ENCODE measurements at places on chromosomes 5 and 9.
A peak's percentile ranks its signal among the peaks of the same experiment; 100 is the strongest.

DNA sequence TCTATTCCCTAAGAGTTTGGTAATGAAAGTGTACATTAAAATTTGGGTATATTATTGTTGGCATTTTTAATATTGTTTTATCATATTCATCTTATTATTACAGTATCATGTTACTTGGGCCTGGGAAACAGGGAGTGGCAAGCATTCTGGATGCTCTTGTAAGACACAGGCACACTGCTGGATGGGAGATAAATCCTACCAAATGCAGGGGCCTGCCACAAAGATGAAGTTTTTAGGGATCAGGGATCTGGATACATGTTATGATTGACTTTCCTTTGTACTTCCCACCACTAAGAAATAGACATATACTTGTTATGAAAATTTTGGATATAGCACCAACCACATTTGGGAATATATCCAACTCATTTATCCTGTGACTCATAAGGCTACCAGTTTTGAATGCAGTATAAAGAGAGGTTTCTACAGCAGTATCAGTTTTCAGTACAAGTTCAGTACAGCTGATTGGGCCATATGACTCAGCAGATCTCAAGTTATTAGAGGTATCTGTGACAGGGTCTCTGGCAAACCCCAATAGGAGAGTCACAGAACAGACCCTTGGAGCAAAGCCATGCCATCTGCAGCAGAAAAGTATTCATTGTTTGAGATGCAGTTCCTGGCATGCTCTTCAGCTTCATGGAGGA, 360.1 kb downstream of the DMAC1 start:
- no peak for DNase-seq

GRCh38 chr5:22910523-22910922, 57.4 kb upstream of the CDH12 start:
- no peak for DNase-seq

DNA sequence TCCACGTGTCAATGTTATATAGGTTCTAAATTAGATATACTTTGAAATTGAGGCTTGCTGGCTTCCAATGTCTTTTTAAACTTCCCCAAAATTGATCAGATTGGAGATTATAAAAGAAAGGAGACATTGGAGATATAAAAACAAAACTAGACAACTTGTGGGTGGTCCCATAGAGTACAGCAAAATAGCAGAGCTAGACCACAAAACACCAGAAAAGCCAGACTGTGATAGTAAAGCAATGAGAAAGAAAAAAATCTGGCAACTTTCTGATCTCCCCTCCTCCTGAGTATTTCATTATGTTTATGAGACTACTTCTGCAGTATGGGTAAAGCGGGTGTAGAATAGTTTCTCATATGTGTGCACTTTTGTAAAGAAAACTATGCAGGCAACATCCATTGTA, 713.8 kb upstream of the MEF2C start:
- no peak for DNase-seq

GRCh38 chr5:161889971-161890370, 42.1 kb downstream of the GABRA1 start:
- DNase-seq: no peak

DNA sequence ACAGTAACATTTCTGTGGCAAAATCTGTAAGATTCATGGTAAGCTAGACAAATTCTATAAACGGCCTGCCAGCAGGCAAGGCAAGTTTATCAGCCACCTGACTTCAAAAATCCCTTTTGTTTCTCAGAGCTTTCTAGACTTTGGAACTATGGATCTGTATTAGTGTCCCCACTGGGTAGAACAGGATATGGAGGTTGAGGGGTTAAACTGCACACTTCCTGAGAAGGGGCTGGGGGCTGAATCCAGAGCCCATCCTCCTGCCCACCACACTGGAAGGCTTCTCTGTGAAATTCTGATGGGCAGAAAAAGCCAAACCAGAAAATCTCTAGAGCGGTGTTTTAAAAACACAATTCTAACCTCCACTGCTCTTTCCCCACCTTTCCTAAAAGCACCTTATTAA, 128.7 kb downstream of the ENTREP1 start:
- no peak for DNase-seq

- DNase-seq: peak; percentile 73
Observed at GRCh38 chr9:35116898-35117551, 1.4 kb upstream of the ATOSB start.

GRCh38 chr9:85016384-85017006, 347.0 kb downstream of the NTRK2 start:
- DNase-seq: no peak

GRCh38 chr5:145204743-145205142, 630.4 kb downstream of the PRELID2 start:
- DNase-seq: no peak

- no peak for DNase-seq
Observed at GRCh38 chr5:78756858-78757257, 108.3 kb upstream of the LHFPL2 start.

- DNase-seq: no peak
Observed at GRCh38 chr5:145999208-145999607, 62.8 kb downstream of the SH3RF2 start.

DNA sequence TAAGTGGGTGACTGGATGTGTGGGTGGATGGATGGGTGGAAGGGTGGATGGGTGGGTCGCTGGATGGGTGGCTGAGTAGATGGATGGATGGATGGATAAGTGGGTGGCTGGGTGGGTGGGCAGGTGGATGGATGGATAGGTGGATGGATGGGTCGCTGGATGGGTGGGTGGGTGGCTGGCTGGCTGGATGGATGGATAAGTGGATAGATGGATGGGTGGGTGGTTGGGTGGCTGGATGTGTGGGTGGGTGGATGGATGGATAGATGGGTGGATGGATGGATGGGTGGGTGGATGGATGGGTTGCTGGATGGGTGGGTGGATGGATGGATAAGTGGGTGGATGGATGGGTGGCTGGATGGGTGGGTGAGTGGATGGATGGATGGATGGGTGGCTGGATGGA, 27.3 kb upstream of the CEP72 start:
- DNase-seq: no peak

DNA sequence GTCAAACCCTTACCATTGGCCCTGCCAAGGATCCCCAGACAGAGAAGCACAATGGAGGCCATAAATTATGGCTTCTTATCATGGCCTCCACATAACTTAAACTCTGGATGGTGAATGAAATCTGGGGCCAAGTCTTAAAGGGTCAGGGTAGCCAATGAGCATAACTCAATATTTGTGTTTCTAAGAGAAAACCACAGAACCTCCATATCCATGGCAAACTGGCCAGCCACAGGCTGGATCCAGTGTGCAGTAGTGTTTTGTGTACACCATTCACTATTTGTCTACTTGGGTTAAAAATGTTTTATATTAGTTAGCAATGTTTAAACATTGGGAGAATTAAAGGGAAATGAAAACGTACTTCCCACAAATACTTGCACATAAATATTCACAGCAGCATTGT, 60.8 kb downstream of the CDO1 start:
- DNase-seq: no peak

DNA sequence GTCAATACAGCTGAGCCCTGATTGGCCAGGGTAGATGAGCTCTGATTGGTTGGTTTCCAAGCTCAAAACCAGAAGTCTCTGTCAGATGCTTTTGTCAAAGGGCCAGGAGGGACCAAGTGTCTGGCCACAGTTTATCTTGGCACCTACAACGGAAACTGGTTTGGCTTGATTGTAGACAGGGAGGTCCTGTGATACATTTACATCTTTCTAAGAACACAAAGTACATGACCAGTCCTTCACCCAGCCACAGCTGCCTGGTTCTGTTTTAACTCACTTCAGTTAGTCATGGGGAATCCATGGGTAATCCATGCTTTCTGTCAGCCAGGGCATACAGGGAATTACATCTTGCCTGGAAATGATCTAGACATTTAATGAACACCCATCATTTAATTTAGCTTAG, 171.2 kb downstream of the SLC12A2 start:
- no peak for DNase-seq

DNA sequence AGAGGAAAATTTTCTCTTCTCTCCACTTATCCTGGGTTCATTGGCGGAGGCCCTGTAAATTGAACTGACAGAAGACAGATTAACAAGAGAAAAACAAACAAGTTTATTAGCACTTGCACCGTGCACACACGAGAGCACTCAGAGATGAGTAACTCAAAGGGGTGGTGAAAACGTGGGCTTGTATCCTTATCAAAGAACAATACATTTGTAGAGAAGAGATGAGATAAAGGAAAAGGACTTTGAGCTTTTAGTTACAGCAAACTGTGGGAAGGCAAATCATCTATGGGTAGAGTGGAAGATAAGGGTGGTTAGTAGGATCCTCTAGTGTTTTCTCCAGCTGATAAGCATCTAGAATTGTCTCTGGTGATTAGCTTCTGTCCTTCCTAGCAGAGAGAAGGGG, 44.4 kb upstream of the ROR2 start:
- DNase-seq: no peak

DNA sequence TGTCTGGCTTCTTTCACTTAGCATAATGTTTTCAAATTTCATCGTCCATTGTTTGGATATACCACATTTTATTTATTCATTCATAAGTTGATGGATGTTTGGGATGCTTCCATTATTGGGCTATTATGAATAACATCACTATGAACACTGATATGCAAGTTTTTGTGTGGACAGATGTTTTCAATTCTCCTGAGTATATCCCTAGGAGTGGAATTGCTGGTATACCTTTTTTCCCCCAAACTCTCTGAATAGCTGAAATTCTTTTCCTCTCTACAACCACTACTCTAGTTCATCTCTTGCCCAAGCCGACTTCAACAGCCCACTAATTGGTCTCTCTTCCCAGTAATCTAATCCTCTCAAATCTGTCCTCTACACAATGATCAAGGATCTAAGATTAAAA, 4.7 kb upstream of the ZFR start:
- DNase-seq: no peak

GRCh38 chr5:110957934-110958333, 113.6 kb upstream of the TSLP start:
- no peak for DNase-seq

DNA sequence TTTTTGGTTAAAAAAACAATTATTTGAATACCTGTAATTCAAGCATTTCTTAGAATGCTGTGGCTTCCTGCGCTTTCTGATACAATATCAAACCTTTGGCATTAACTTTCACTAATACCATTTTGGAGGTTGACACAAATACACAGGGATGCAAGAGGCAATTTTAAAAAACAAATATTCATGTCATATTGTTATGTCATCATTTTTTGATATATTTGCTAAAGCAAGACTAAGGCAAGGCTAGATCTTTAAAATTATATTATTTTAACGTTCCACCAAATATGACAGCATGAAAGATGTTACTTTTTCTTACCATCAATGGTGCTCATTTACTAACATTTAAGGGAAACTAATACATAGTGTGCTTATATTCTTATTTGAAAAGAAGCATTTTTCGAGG, 93.4 kb upstream of the FSD1L start:
- DNase-seq: no peak

DNA sequence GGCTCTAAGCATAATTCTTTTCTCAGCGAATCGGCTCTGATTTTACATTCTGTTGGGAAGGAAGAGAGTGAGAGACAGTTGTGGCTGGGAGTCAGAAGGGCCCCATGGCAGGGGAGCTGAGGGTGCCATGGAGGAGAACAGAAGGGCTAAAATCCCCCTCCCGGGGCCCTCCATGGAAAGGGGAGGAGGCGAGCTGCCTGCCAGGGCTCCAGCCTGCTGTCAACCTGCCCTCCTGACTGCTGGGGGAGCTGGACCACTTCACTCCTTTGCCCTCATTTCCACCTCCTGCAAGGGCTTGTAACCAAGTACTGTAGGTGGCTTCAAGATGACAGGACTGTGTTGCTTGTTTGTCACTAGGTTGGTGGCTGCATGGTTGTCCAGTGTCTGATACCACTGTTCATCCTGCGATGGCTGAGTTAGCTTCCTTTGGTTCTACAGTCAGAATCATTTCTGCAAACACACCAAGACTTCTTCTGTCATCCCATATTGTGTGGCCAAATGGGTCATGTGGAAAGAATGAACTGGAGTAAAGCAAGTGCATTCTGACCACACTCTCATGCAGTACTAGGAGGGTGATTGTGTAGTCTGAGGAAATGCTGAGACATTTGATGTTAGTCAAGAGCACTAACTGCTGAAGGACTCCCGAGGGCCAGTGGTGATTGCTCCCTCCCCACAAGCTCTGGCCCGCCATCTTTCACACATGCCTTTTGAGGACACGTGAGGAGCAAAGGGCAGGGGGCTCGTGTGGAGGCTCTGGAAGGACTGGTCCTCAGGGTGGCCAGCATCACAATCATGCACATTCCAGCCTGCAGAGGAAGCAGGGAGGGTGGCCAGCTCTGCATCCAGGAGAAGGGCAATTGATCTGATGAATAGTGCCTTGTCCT, 307.2 kb downstream of the GADD45G start:
- DNase-seq: no peak

GRCh38 chr5:142239394-142240159, 85.2 kb downstream of the SPRY4 start:
- DNase-seq: no peak

DNA sequence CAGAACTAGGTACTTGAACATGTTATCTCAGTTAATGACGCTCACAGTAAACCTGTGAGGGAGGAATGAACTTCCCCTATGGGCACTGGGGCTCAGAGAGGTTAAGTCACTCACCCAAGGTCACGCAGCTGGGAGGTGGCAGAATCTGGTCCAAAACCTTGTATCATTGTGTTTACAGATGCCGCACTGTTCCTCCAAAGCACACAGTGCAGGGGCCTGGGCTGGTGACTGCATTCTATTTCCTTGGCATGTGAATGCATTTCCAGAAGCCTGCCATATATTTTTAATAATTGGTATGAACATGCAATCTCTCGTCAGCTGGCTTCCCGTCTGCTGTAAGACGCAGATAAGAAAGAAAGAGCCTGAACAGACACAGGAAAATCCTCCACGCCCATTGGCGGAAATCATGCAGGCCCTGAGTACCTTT, 77.0 kb upstream of the TBC1D2 start:
- no peak for DNase-seq

GRCh38 chr5:125560476-125561225, 814.2 kb upstream of the ZNF608 start:
- DNase-seq: no peak

DNA sequence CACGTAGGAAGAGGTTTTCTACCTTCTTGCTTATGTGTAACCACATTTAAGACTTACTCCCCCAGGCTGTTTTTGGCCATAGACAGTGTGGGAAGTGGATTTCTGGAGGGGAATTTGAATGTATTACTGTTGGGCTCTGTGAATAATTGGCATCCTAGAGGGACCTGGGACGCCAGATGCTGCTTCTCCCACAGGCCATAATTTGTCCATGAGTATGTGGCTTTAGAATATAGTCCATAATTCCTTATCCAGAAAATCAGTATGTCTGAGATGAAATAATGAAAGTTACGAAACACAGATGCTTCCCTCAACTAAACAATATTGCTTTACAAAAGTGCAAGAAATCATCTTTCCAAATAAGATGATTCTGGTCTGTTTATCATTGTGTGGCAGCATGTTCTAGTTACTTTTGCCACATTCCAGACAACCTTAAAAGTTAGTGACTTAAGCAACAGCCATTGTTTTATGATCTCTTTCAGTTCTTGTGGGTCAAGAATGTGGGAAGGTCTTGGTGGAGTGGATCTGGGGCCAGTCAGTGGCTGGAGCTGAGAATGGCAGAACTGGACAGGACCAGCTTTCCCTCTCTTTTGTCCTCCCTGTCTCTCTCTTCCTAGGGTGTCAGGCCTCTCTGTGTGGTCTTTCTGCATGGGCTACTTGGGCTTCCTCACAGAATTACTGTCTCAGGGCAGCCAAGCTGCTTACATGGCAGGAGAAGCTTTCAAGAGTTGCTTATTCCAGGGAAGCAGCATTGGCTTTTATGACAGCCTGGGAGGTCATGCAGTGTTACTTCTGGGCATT, 79.4 kb downstream of the FBXL7 start:
- no peak for DNase-seq

Data from stimulated activated CD4-positive, alpha-beta T cell treated with anti-CD3 and anti-CD28 coated beads, Interleukin-12 subunit alpha, Interleukin-12 subunit beta, amount 100 ng/mL, for 48 hours (primary cell).